Stimulated activated CD4-positive, alpha-beta T cell treated with anti-CD3 and anti-CD28 coated beads, Interleukin-4, amount 100 ng/mL, for 48 hours (primary cell): ENCODE measurements at places on chromosomes 6 and 20.

- no peak for DNase-seq
These were observed 288.4 kb upstream of the TSHZ2 start for GRCh38 chr20:52683761-52684160.

DNA sequence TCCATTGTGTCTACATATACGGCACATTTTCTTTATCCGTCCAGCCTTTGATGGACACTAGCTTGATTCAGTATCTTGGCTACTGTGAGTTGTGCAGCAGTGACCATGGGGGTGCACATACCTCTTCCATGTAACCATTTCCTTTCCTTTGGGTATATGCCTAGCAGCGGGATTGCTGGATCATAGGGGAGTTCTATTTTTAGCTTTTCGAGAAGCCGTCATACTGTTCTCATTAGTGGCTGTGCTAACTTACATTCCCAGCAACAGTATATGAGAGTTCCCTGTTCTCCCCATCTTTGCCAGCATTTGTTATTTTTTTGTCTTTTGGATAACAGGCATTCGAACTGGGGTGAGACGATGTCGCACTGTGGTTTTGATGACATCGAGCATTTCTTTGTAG lies 395.0 kb downstream of the SMOC2 start:
- DNase-seq: no peak

GRCh38 chr20:3189561-3190131 lies 14.8 kb downstream of the DDRGK1 start:
- DNase-seq: no peak

GRCh38 chr20:24694727-24695528 lies 225.5 kb downstream of the SYNDIG1 start:
- DNase-seq: no peak

DNA sequence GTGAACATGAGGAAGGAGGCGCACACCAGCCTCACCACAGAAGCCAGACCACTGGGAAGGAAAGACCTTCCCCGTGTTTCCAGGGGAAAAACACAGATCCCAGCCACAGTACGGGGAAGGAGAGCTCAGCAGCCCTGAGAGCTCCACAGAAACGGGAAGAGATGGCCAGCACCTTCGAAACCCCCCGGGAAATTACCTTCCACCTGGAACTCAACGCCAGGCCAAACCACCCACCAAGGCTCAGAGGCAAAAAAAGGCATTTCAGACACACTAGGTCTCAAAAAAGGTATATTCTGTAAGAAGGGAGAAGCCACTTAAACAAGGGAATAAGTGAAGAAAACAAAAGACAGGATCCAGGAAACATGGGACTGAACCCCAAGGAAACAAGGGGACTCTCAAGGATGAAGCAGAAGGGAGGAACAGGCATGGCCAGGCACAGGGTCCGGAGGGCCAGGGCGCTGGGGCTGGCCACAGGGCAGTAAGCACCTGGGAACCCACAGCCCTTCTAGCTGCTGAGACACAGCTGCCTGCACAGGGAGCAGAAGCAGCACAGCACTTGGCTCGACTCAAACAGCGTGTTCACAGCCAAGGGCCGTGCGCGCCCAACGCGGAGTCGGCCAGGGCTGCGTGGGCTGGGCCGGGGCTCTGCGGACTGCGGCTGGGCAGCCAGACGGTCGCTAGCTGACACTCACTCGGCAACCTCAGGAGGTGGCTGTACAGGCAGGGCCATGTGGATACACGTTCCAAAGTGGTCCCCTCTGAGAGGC lies 44.6 kb downstream of the TAF4 start:
- no peak for DNase-seq

DNA sequence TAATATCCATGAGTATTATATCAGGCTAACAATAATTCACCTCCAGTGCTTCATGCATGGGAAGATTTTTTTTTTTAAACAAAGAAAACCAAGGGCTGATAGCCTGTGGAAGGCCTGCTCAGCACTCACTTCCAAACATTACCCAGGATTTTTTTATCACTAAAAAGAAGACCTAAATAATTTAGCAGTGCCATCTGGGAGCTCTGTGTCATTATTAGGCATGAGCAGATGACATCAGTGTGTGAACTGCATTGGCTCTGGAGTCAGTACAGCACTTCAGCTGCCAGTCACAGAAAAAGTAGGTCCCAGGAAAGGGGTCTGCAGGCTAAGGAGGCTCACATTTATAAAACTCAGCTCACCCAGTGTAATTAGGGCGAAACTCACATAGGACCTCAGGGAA lies 94.8 kb downstream of the COL21A1 start:
- DNase-seq: no peak

DNA sequence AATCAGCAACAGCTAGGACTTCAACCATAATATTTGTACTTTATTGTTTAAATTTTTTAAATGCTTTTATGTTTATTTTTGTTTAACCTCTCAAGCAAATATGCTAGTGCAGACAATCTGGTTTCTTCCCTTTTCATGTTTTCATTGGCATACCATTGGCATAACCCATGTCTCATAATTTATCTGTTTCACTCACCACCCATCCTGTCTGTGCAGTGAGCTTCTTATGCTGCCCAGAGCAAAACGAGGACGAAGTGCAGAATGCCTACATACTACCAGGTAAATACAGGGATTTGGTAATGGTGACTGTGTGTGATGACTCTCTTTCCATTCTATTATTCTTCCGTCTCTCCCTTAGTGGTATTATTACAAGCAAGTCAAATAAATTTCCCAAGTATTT lies 361.4 kb upstream of the KCNQ5 start:
- no peak for DNase-seq

DNA sequence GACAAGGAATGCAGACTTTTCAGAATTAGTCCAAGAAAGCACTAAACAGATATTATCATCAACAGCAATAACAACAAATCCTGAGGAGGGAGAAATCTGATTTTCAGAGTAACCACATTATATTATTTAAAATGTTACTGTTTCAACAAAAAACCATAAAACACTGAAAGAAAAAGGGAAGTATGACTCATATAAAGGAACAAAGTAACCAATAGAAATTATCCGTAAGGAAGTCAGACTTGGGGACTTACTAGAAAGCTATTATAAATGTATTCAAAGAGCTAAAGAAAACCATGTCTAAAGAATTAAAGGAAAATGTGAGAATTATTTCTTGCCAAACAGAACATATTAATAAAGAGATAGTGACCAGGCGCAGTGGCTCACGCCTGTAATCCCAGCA lies 98.1 kb downstream of the MYLK4 start:
- no peak for DNase-seq

DNA sequence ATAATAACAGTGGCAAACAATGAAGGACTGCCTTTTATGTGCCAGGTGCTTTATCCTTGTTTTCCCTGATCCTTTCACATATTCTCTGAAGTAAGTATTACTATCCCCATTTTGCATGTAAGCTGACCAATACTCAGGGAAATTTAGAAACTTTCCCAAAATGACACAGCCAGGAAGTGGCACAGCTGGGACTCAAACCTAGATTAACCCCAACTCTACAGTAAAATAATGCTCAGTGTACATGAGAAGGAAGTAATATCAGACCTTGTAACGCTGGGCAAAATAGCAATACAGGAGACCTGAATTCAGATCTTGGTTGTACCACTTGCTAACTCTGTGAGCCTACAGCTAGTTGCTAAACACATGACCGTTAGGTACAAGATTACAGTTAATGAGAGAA lies 26.8 kb upstream of the NRSN1 start:
- no peak for DNase-seq

GRCh38 chr6:38057994-38058393 lies 238.5 kb downstream of the ZFAND3 start:
- DNase-seq: peak; percentile 40

- no peak for DNase-seq
These were observed 5.0 kb upstream of the SLC12A5 start for GRCh38 chr20:46023999-46024398.

GRCh38 chr20:5085380-5085779 lies 34.4 kb downstream of the PCNA start:
- no peak for DNase-seq

GRCh38 chr6:116405652-116406356 lies 35.1 kb downstream of the DSE start:
- no peak for DNase-seq
